ENCODE measurements at places on chromosomes 6 and 20.
A peak's percentile ranks its signal among the peaks of the same experiment; 100 is the strongest.

GRCh38 chr6:47047479-47048407 is 5.6 kb upstream of the ADGRF1 start:
- peak; percentile 74 for DNase-seq
- no peaks in the 10 kb centered on the region for H3K27me3 ChIP-seq
- H3K27ac ChIP-seq: peak overlapping the region; percentile 81

DNA sequence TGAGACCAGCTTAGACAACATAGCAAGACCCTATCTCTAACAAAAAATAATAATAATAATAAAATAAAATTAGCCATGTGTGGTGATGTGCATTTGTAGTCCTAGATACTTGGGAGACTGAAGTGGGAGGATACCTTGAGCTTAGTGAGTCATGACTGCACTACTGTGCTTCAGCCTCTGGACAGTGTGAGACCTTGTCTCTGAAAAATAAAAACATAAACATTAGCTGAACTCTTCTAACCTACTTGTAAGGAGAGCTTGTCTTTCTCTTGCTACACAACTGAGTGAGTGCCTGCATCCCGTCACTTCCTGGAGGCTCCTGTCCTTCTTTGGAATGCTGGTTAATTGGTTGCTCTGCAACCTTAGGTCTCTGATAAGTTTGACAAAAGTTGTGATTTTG is 5.1 kb upstream of the DBNDD2 start:
- DNase-seq: no peak
- no peaks in the 10 kb centered on the region for H3K27me3 ChIP-seq
- no peak overlapping the region for H3K4me3 ChIP-seq
- H3K4me1 ChIP-seq: peaks cover 20% of the 10 kb centered on the region

GRCh38 chr6:110674096-110674495 is 141.2 kb downstream of the CDK19 start:
- H3K4me1 ChIP-seq: no peaks in the 10 kb centered on the region
- no peaks in the 10 kb centered on the region for H3K27me3 ChIP-seq
- no peak for DNase-seq

GRCh38 chr20:48984575-48985219 is 61.4 kb upstream of the CSE1L start:
- no peaks in the 10 kb centered on the region for H3K27me3 ChIP-seq
- H3K36me3 ChIP-seq: peaks cover 77% of the 10 kb centered on the region
- H3K27ac ChIP-seq: no peak overlapping the region
- H3K4me3 ChIP-seq: no peak overlapping the region
- H3K4me1 ChIP-seq: peaks cover 25% of the 10 kb centered on the region

- H3K27me3 ChIP-seq: no peaks in the 10 kb centered on the region
- H3K4me3 ChIP-seq: no peak overlapping the region
- no peak overlapping the region for H3K27ac ChIP-seq
- H3K36me3 ChIP-seq: peaks cover 9% of the 10 kb centered on the region
- H3K4me1 ChIP-seq: no peaks in the 10 kb centered on the region
Observed at GRCh38 chr6:37489697-37490336, 9.9 kb downstream of the CCDC167 start.

DNA sequence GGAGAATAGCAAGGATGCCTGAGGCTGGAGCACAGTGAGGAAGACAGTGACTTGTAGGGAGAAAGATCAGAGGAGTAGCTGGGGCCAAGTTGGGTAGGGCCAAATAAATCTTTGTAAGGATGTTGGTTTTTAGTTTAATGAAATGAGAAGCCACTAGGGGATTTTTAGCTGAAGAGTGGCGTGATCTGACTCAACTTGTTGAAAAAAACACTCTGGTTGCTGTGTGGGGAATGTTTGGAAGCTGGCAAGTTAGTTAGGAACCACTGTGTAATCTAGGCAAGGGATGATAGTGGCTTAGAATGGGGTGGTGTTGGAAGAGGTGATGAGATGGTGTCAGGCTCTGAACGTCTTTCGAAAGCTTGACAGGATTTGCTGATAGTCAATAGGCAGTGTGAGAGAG is 176.1 kb upstream of the HDDC2 start:
- DNase-seq: no peak
- no peak overlapping the region for H3K27ac ChIP-seq
- H3K4me1 ChIP-seq: no peaks in the 10 kb centered on the region
- H3K36me3 ChIP-seq: no peaks in the 10 kb centered on the region

DNA sequence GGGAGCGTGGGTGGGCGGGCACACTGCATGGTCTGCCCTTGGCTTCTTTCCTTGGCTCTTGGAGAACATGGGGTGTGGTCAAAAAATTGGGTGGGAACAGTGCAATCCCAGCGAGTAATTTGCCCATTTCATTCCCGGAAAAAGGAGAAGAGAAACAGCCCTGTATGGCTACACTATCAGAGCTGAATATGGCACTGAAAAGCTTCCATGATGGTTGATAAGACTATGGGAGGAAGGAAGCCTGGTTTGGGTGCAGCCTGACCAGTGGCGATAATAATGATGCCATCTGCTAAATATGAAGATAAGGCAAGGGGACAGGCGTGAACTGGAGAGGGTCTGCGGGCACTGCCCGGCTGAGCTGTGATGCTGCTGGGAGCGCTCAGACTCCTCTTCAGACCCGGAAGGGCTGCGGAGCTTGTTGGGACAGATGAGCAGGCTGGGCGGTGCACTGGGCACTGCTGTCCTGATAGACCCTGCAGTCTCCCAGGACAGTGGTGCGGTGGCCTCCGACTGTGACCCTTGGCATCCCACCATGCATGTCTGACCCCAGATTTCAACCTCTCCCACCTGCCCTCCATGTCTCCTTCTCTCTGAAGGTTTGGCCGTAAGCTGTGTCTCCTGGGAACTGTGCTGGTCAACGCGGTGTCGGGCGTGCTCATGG is 10.2 kb downstream of the SLC22A1 start:
- no peaks in the 10 kb centered on the region for H3K4me1 ChIP-seq
- DNase-seq: no peak
- H3K27me3 ChIP-seq: no peaks in the 10 kb centered on the region
- H3K4me3 ChIP-seq: no peak overlapping the region

DNA sequence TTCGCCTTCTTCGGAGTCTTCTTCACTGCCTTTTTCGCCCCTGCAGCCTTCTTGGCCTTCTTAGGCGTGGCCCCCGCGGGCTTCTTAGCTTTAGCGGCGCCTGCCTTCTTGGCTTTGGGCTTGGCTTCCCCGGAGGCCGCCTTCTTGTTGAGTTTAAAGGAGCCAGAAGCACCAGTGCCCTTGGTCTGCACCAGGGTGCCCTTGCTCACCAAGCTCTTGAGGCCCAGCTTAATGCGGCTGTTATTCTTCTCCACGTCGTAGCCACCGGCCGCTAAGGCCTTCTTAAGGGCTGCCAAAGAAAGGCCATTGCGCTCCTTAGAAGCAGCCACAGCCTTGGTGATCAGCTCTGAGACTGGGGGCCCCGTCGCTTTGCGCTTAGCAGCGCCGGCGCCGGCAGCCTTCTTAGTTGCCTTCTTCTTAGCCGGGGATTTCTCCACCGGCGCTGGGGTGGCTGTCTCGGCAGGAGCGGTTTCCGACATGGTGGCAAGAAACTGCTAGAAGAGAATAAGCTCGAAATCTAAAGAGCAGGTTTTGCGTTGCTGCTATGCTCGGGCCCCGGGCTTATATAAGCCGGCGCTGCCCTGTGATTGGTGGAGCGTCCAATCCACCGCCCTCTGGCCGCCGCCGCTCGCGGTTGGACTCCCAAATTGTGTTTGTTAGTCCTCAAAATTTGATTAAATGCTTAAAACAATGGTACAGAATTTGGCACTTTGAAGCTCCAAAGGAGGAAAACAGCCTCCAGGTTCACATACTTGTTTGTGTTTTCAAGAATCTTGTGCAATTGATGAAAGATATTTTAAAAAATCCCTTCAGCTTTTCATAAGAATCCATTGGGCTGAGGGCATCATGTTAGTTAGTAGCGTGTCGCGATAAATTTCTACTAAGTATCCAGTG is 44.9 kb downstream of the OR2B2 start:
- DNase-seq: peak; percentile 87
- H3K27me3 ChIP-seq: no peaks in the 10 kb centered on the region
- H3K4me3 ChIP-seq: peak overlapping the region; percentile 92
- peaks cover 36% of the 10 kb centered on the region for H3K4me1 ChIP-seq
- peak overlapping the region; percentile 80 for H3K27ac ChIP-seq

GRCh38 chr6:120410586-120410985 is 923.7 kb downstream of the TBC1D32 start:
- DNase-seq: no peak
- H3K36me3 ChIP-seq: no peaks in the 10 kb centered on the region
- H3K4me1 ChIP-seq: no peaks in the 10 kb centered on the region
- no peak overlapping the region for H3K4me3 ChIP-seq

DNA sequence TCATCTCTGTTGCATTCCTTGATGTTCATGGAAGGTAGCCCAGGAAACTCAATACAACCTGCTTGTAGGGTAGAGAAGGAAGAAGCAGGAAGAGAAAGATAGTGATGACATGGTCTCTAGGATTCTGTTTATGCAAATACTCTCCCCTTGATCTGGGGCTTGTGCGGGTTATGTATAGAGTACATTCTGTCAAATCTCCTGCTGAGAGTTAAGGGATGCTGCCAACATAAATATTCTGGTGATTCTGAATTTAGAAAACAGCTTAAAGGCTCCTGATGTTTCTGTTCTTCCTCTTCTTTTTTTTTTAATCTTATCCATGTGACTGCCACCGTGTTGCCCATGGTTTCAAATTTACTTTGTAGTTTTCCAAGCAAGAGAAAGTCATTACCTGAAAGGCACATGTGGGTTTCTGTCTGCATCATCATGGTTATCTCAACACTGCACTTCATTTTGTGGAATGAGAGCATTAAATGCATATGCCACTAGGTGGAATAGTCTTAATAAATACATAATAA is 150.6 kb downstream of the RPS12 start:
- H3K4me1 ChIP-seq: peaks cover 53% of the 10 kb centered on the region
- peak overlapping the region; percentile 9 for H3K27ac ChIP-seq
- H3K36me3 ChIP-seq: peaks cover 4% of the 10 kb centered on the region
- no peak for DNase-seq
- H3K4me3 ChIP-seq: no peak overlapping the region

DNA sequence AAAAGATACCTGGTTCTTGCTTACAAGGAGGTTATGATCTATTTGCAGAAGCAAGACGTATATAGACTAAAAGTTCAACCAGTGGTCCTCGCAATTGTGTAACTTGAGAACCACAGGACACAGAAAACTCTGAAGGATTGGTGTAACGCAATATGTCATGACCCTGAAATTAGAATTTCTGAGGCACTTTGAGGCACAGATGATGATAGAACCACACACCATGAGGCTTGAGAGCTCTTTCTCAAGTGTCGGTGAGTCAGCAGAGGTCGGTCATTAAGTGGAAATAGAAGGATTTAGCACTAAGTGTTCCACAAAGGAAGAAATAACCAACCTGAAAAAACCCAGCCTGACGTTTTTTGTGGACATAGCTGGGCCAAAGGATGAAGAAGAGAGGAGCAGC is 15.3 kb upstream of the CCN2 start:
- no peaks in the 10 kb centered on the region for H3K27me3 ChIP-seq
- H3K36me3 ChIP-seq: no peaks in the 10 kb centered on the region
- no peak for DNase-seq
- H3K4me3 ChIP-seq: no peak overlapping the region

- H3K27ac ChIP-seq: peak overlapping the region; percentile 94
- H3K27me3 ChIP-seq: no peaks in the 10 kb centered on the region
- peak overlapping the region; percentile 44 for H3K4me3 ChIP-seq
- no peak for DNase-seq
- peaks cover 37% of the 10 kb centered on the region for H3K4me1 ChIP-seq
Observed at GRCh38 chr6:12313306-12313991, 23.3 kb downstream of the EDN1 start.

DNA sequence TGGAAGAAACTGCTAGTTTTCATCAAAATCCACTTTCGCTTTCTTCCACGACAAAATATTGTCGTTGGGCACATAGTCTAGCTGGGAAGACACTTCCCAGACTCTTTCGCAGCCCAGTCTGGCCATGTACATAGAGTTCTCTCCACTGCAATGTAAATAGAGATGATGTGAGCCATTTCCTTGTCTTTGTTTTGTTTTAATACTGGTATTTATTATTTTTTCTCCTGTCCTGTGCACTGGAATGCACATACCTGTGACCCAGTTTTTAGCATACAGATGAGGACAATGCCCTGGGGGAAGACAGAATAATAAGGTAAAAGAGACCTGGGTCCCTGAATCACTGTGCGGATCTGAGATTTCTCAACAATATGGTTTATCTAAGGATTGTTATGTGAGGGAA is 149.5 kb upstream of the BMP5 start:
- no peak for DNase-seq
- H3K27ac ChIP-seq: no peak overlapping the region
- no peaks in the 10 kb centered on the region for H3K4me1 ChIP-seq
- H3K27me3 ChIP-seq: no peaks in the 10 kb centered on the region
- no peaks in the 10 kb centered on the region for H3K36me3 ChIP-seq

DNA sequence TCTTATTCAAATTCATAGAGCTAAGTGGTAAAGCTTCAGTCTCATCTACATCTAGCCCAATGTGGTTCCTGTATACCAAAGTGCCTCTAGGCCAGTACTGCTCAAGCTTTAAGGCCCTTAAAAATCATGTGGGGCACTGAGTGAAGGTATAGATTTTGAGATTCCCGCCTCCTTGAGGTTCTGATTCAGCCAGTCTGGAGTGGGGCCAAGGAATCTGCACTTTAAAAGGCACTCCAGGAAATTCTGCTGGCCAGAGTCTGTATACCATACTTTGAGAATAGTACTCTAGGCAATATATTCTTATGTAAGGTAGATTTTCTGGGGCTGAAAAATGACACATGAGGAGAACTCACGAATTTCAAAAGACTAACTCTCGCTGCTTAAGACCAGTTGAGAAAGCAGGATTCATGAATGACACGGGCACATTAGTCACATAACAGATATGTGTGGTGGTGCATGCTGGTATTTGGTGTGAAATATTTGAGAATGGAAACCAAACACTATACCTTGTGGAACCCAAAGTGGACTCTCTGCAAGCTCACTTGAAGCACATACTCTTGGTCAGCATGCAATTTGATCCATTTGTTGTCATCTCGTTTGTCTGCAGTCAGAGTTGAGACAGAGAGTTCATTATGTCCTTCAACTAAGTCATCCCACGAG is 47.6 kb upstream of the SIM1 start:
- DNase-seq: no peak
- H3K4me3 ChIP-seq: no peak overlapping the region
- no peaks in the 10 kb centered on the region for H3K27me3 ChIP-seq
- H3K27ac ChIP-seq: no peak overlapping the region
- peaks cover 10% of the 10 kb centered on the region for H3K4me1 ChIP-seq
- peaks cover 5% of the 10 kb centered on the region for H3K36me3 ChIP-seq

GRCh38 chr20:53138454-53139262 is 166.5 kb downstream of the TSHZ2 start:
- no peaks in the 10 kb centered on the region for H3K4me1 ChIP-seq
- H3K4me3 ChIP-seq: no peak overlapping the region
- H3K27ac ChIP-seq: no peak overlapping the region
- DNase-seq: no peak
- peaks cover 17% of the 10 kb centered on the region for H3K27me3 ChIP-seq

DNA sequence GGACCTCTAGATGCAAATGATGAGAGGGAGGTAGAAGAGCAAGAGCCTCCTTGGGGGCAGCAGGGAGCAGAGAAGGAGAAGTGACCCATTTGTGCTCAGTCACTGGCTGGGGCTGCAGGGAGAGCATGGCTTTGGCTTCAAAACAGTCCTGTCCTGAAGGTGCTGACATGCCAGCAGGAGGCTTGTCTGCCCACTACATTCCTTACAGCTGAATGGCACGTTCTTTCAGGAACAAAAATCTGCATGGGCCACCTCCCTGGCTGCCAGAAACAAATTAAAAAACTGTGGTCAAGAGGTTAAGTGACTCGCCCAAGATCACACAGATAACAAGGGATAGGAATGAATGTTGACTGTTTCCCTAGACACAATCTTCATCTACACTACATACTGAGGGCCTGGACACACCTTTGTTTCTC is 188.8 kb downstream of the HIVEP2 start:
- peaks cover 26% of the 10 kb centered on the region for H3K36me3 ChIP-seq
- H3K4me1 ChIP-seq: peaks cover 22% of the 10 kb centered on the region
- H3K4me3 ChIP-seq: no peak overlapping the region
- H3K27me3 ChIP-seq: no peaks in the 10 kb centered on the region

GRCh38 chr6:71997341-71997740 is 111.0 kb downstream of the RIMS1 start:
- no peak for DNase-seq
- H3K4me1 ChIP-seq: no peaks in the 10 kb centered on the region
